Hematopoietic multipotent progenitor cell treated with erythropoietin and hydrocortisone succinate and interleukin-3 and kit ligand, for 17 days (in vitro differentiated cells): ENCODE measurements at places on chromosomes 12 and 14.

- peak; percentile 85 for DNase-seq
Measured at GRCh38 chr12:50074936-50075807, 10.0 kb upstream of the SMARCD1 start.

DNA sequence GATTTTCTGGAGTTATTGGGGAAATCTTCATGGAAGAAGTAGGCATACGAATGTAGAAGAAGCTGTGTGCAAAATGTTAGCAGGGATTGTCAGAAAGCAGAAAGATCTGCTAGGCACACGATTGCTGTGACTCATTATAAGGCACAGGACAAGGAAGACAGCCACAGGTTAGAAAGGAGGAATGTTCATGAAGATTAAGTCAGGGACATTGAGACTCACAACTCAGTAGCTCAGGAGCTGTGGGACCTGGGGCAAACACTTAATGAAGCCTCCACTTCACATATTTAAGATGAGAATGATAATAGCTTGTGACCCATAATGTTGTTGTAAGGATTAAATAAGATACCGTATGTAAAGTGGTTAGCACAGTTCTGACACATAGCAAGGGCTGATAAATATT is 26.6 kb upstream of the RTRAF start:
- no peak for DNase-seq

GRCh38 chr14:30885840-30886740 is 11.7 kb downstream of the COCH start:
- no peak for DNase-seq

DNA sequence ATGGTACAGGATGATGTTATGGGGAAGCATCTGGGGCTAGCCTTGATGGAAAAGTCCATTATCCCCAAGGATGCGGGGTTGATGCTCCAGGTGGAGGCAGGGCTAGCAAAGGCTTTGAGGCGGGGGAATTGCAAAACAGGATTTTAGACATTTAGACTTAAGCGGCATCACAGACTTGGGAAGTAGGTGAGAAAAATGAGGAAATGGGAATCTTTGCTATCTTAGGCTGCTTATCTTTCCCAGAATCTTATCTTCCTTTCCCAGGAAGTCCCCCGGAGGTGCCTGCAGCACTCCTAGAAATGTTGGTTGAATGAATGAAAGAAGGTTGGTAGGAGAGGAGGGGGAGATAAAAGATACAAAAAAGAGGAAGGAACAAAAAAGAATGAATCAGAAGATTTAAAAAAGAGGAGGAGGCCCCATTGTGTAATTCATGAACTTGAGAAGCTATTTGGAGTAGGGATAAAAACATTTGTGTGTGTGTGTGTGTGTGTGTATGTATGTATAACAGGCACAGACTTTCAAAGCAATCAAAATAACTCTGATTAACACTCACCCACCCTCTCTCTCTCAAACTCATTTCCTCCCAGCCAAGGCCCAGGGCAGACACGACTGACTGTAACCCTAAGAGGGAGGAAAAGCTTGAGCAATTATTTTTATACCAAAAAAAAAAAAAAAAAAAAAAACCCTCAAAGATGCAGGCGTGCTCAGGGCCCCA is 62.5 kb upstream of the TBX3 start:
- DNase-seq: no peak

DNA sequence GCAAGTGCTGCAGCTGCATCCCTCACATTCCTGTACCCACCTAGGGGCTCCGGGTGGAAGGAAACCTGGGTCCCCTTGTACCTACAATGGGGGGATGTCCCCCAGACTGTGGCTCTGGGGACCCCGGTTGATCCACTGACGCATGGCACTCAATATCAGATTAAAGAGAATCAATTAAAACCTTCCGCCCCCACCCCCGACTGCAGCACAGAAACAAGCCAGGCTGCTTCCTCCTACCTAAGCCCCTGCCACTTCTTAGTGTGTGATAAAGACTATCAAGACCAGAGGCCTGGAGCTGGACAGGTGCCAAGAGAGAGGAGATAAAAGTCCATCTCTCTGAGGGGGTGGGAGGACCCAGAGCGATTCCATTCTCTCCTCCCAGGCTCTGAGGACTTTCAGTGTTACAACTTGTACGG is 28.2 kb upstream of the RPLP0 start:
- DNase-seq: peak; percentile 18

GRCh38 chr14:99597911-99598600 is 6.0 kb downstream of the CCDC85C start:
- DNase-seq: no peak

DNA sequence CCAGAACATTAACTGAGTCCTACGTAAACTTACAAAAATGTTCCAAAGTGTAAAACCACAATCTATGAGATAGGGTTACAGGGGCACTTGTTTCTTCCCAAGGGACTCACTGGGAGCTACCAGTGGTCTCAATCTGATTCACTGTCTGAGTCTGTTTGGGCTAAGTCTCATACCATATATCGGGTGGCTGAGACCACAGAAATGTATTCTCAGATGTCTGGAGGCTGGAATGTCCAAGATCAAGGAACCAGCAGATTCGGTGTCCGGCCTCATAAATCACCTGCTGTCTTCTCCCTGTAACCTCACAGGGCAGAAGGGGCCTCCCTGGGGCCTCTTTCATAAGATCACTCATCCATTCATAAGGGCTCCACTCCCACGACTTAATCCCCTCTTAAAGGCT is 616.3 kb upstream of the TMEM132C start:
- no peak for DNase-seq

- DNase-seq: no peak
Measured at GRCh38 chr12:68237078-68237477, 11.5 kb upstream of the IL26 start.

DNA sequence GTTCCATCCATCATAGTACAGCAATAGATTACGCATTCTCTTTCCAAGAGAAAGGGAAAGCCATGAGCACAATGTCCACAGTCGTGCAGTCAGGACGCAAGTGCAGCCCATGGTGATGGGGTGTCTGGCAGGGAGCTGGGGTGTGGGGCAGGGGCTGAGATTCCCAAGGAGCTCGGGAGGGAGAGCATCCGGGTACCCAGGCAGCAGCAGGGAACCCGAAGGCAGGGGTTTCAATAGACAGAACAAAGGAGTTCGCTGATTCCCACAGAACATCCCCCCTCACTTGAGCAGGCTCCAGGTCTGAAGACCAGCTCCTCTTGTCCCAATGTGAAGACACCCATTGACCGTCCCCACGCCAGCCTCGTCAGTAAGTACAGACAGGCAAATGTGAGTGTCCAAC is 13.5 kb downstream of the ANHX start:
- DNase-seq: no peak

DNA sequence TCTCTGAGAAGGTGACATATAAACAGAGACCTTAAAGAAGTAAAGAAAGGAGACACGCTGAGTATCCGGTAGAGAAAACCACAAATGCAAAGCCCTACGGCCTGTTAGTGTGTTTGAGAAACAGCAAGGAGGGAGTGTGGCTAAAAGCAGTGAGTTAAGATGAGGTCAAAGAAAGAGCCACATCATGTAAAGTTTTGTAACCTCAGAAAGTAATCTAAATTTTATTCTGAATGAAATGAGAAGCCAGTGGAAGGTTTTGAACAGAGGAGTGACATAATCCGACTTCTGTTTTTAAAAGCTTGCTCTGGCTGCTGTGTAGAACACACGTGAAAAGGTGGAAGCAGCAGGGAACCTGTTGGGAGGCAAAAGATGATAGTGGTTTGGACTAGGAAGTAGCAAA is 32.6 kb downstream of the PPP2R5E start:
- no peak for DNase-seq

DNA sequence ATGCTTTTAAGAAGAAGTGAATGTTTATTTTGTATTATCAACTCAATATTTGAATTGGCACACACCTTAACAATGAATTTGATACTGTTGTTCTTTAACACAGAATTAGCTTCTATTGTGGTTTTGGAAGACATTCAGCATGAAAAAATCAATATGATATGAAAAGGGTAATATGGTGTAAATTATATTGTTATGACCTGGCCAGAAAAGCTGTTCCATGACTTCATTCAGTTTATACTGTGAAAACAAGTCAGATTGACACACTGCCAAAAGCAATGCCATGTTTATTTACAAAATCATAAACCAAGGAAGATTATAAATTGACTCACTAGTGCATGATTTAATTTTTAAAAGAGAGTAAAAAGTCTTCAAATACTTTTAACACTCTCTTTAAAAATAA is 851.4 kb upstream of the SEL1L start:
- no peak for DNase-seq

DNA sequence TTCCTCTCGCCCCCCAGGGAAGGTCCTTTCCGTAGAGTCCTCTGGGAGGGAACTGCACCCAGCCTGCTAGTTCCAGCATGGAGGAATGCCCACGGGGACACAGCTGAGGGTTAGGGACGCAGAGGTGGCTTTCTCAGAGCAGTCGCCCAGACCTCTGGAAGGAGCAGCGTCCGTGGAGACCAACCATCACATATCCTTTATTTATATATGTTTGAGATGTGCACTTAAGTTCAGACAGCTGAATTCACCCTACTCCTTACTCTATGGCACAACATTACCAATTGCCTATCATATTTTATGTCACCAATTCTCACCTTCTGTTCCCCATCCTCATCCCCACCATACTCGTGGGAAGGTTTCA is 305.6 kb upstream of the DIO3 start:
- no peak for DNase-seq

DNA sequence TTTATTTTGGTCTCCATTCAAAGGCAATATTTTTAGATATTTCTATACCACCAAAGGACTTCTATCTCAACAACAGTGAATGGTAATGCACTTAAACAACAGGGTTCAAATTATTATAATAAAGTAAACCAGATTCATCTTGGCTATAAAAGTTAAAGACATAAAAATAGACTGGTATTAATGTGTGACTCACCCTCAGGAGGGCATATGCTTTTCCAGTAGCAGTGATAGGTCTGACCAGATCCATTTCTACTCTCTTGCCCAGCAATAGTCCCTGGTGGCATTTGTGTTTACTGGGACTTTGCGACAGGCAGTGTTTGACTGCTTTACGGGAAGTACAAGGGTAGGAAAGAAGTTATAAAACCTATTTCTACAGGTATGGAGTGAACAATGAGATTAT is 353.2 kb upstream of the ATP2B1 start:
- DNase-seq: no peak

- no peak for DNase-seq
Measured at GRCh38 chr12:93569301-93569655, 3.2 kb upstream of the SOCS2 start.

GRCh38 chr12:114662512-114663177 is 21.3 kb downstream of the TBX3 start:
- DNase-seq: peak; percentile 30

DNA sequence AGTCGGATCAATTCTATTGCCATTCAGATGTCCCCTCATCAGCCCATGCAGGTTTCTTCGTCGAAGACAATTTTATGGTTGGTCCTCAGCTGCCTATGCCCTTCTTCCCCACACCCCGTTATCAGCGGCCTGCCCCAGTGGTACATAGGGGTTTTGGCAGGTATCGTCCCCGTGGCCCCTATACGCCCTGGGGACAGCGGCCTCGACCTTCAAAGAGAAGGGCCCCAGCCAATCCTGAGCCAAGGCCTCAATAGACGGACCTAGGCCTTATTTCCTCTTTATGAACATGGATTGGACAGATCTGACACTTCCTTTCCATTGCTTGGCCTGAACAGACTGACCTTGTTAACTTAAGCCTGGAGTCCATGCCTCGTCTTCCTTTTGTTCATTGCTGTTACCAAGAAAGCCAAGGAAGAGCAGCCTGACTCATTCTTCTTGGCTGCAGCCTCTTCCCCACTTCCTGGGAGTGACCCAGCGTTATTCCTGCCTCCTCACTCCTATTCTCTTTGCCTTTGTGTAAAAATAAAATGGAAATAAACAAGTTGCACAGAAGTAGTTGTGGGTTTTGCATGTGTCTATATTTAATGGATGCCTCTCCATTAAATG is 156.5 kb upstream of the AMIGO2 start:
- no peak for DNase-seq

DNA sequence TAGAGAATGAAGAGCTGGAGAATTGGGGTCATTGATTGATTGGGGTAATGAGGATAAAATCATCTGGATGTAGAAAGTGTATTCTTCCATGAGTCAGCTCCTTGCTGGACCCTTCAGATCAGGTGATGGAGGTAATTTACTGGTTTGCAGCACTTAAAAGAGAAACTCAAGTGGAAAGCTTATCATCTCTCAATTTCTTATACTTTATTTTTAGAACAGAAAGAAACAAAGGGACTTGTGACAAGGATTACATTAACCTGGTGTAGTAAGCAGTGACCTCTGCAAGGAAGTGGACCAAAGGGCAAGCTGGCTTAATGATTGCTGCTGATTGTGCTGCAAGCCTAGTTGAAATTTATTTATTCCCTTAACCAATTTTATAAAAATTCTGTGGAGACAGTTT is 405.0 kb downstream of the TRHDE start:
- DNase-seq: no peak

DNA sequence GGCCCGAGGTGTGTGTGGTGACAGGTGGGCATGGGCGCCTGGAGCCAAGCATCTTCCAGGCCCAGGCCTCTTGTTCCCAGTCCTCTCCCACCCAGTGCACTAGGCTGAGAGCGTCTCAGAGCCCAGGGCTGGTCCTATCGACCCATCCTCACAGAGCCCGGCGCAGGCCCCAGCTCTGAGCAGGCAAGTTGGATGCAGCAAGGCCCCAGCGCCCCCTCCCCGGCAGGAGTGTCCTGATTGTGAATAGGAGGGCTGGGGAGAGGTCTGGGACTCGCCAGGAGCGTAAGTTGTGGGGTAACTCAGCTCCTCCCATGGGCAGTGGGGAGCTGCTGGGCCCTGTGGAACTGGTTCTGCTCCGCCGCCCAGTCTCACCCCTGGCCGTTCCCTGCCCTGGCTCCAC is 26.3 kb downstream of the CALM1 start:
- DNase-seq: no peak

GRCh38 chr14:101973356-101973755 is 9.0 kb downstream of the DYNC1H1 start:
- DNase-seq: no peak

DNA sequence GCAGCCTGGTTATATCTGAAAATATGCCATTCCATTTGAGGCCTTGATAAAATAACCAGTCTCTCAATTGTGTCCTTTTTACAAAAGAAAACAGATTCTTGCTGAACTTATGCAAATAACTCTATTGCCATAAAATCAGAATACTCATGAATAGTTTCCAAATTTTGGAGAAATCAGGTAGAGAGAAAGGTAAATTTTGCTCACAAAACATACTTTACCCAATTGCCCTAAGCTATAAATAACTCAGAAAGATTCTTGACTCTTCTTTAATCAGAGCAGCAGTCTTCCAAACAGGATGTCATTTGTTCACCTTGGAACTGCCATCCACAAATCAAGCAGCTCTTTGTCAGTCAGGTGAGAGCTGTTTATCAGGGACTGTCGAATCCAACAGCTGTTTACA is 12.6 kb downstream of the ZNF26 start:
- no peak for DNase-seq

DNA sequence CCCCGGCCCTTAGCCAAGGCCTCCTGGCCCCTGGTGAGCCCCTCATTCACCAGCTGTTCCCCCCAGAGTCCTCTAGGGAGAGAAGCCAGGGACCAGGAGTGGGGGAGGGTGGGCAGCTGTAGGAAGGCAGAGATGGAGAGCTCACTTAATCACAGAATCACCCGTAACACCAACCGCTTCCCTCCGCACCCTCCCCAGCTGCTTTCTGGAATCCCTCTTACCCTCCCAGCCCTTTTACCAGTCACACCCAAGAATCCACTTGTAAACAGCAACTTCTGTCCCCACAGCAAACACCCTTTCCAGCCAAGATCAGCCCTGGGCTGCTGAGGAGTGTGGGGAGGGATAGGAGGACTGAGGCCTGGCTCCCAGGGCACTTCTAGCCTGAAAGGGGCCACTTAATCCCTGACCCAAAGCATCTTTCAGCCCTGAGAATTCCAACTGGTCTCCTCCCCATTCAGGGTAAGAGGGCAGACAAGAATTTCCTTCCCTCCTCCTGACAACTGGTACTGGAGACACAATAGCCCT is 18.8 kb downstream of the NCKAP5L start:
- no peak for DNase-seq

- DNase-seq: no peak
Measured at GRCh38 chr12:128421375-128421774, 154.4 kb downstream of the TMEM132C start.
